ENCODE measurements at places on chromosomes 11 and 22.

DNA sequence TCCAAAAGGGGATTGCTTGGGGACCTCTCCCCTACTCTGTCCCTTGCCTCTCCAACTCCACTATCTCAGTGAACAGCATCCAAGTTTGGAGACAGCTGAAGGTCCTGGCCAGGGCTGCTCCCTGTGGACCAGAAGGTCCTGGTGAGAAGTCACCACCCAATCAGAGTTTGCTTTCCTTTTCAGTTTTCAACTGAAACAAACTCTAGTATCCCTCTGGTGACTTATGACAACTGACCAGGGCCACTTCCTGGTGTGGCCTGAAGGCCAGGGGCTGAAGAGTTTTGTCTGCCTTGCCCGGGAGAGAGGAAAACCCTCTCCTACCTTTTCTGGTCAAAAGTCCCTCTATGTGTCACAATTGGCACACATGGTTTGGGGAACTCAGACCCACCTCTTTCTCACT is 5.1 kb downstream of the JAML start:
- DNase-seq, result no peak

- DNase-seq, result peak; percentile 84
These were observed 1.1 kb downstream of the TAF1D start for GRCh38 chr11:93740031-93740729.

DNA sequence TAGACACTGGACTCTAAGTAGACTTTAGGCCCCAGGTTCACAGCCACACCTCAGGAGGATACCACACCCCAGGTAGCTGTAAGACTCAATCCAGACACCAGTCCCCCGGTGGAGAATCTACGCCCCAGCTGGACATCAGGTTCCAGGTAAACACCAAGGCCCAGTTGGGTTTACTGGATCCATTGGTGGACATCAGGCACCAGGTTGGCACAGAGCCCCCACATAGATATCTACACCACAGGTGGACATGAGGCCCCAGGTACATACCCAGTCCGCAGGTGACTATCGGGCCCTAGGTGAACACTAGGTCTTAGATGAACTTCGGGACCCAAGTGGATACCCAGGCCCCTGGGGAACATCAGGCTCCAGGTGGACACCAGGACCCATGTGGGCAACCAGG is 58.9 kb upstream of the SEPTIN5 start:
- DNase-seq, result no peak

GRCh38 chr11:44005063-44005701 is 42.6 kb upstream of the ACCSL start:
- DNase-seq, result peak; percentile 80

- DNase-seq, result no peak
These were observed 303.6 kb downstream of the OPCML start for GRCh38 chr11:133228471-133229329.

- DNase-seq, result no peak
These were observed 22.5 kb downstream of the PISD start for GRCh38 chr22:31639436-31640039.

DNA sequence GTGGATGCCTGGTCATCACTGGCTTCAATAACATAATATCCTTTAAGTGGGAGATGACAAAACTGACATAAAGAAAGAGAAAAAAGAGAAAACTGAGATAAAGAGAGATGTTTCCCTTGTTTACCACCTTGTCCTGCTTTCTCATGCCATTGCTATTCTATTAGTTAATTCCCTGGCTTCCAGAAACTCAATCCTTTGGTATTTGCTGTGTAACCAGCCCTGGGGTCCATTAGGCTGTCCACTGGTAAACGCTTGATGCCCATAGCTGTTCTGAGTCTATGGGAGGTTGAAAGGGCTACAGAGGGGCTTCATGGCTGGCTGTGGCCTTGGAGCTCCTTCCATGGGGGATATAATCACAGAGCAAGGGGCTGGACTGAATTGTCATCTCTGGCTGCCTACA is 243.4 kb upstream of the PLET1 start:
- no peak for DNase-seq

GRCh38 chr11:126619516-126619915 is 264.0 kb downstream of the ST3GAL4 start:
- DNase-seq, result no peak

Measured in NCI-H526 (cell line).